ENCODE measurements at places on chromosomes 7 and 10.

- DNase-seq, result no peak
Measured at GRCh38 chr7:69599955-69600709, 1.9 kb downstream of the AUTS2 start.

GRCh38 chr10:126161691-126162090 lies 226.6 kb downstream of the ADAM12 start:
- DNase-seq, result no peak

GRCh38 chr7:55593515-55594318 lies 21.4 kb upstream of the VOPP1 start:
- no peak for DNase-seq

GRCh38 chr10:76946270-76946669 lies 691.3 kb downstream of the KCNMA1 start:
- no peak for DNase-seq

DNA sequence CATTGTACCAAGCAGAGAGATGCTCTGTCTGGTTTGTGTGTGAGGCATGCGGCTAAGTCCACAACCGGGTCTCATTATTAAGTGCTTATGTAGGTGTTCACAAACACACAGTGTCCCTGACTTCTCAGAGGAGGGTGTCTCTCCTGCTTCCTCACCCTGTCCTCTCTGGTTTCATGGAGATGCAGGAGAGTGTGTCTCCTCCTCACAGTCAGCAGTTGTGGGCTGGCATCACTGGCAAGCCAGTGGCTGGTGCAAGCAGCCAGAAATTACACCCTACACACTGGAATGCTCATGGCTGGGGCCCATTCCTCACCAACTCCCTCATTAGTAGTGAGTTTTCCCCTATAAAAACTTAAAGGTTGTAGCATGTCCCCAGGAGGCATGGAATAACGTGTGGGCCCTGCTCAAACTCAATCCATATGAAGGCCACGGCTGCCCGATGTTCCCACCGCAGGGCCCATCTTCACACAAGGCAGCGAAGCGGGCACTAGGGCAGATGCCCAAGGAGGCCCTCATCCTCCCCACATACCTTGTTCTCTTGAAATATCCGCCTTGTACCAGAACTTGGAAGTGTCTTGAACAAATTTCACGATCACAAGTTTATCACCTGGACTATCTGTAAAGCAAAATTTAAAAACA lies 280.1 kb downstream of the TNS3 start:
- no peak for DNase-seq

GRCh38 chr10:26790221-26790995 lies 70.3 kb downstream of the ABI1 start:
- DNase-seq, result no peak

DNA sequence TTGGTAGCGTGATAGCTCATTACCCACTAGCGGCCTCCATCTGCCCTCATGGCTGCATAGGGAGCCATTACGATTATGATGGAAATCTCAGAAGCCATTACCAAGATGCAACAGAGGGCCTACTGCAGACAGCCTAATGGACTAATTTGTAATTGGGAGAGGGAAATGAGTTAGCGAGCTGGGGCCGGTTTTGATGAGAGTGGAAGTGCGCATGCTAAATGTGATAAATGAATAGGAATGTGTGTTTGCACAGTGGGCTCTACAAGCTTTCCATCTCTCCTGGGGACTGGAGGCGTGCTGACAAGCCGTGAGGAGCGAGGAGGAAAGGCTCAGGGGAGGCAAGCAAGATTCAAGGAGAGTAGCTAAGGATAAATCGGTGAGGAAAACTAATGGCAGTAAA lies 644.5 kb upstream of the GALNT17 start:
- no peak for DNase-seq

- DNase-seq, result no peak
Measured at GRCh38 chr7:455110-455928, 64.3 kb downstream of the PDGFA start.

DNA sequence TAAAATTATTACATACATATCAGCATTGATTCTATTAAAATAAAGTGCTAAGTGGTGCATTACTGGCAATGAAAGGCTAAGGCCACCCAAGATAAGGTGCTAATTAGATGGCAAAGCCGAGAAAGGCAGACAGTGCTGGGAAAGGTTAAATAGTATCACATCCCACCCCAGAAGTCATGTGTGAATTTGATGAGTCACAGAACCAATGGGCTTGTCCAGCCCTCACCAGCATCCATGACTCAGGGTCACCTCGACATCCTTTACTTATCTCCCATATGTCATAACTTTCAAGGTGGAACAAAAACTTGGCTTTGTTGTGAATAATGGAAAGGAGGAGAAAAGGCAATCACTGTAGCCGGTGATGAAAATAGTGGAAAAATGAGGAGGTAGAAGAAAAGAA lies 459.1 kb downstream of the PLXNA4 start:
- DNase-seq, result no peak

- no peak for DNase-seq
Measured at GRCh38 chr7:106545275-106545674, 115.7 kb downstream of the CCDC71L start.

DNA sequence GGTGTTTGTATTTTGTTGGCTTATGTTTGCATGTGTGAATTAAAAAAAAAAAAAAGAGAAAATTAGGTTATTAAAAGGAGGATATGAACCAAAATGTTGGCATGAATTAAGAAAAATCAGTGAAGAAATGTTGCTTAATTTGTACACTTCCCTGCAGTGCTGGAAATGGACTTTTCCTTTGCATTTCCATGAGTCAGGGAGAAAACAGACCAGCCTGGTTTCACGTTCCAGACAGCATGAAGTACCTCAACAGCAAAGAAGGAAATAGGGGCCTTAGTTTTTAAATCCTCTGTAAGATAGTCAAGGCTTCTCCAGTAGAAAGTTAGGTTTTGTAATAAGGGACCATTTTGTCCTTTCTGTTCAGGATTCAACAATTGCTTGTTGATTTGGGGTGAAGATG lies 159.7 kb downstream of the CELF2 start:
- DNase-seq, result no peak

- no peak for DNase-seq
Measured at GRCh38 chr7:97006816-97007582, 1.6 kb downstream of the DLX6 start.

DNA sequence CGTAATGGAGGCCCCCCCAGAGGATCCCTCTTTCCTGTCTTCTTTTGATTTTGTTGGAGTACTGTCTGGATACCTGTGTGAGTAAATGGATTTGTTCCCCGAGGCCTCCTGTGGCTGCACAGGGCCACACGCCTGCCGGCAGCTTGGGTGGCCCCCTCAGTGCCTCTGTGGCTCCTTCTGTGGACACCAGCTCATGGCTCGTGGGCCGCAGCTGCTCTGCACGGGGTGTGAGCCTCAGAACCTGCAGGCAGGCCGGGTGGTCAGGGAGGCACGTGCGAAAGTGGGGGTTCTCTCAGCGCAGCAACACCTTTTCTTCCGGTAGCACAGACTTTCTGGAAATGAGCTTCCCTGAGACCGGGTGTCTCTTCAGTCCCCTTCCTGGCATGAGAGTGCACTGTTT lies 70.3 kb downstream of the WDR37 start:
- no peak for DNase-seq

DNA sequence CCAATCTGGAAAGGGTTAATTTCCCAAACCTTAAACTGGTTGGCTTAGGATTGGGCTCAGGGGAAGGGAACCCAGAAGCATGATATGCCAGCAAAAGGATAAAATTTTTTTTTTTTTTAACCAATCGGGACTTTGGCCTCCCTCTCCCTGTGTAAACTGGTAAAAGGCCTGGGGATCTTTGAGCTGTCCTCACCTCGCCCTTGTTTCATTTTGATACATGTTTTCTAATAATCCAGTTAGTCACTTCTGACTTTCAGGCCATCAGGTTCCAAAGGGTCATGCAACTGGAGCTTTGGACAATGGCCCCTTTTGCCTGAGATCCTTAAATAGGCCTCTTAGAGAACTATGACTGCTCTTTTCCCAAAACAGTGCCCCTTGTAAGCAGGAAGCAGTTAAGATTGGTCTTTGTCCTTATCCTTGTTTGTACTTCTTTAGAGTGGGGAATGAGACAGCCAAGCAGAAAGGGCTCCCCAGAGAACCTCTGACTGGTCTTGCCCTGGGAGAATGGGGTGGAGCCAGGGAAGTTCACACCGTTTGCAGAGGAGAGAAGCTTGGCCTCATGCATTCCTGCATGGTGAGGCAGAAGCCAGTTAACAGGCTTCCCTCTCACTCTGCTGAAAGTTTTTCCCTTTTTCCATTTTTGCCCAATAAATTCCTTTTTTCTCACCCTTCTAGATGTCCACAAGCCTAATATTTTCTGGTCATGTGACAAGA lies 424.2 kb upstream of the CNTNAP2 start:
- DNase-seq, result no peak

GRCh38 chr7:132825932-132826835 lies 249.9 kb upstream of the PLXNA4 start:
- no peak for DNase-seq

GRCh38 chr7:148505645-148506375 lies 84.8 kb upstream of the C7orf33 start:
- no peak for DNase-seq

DNA sequence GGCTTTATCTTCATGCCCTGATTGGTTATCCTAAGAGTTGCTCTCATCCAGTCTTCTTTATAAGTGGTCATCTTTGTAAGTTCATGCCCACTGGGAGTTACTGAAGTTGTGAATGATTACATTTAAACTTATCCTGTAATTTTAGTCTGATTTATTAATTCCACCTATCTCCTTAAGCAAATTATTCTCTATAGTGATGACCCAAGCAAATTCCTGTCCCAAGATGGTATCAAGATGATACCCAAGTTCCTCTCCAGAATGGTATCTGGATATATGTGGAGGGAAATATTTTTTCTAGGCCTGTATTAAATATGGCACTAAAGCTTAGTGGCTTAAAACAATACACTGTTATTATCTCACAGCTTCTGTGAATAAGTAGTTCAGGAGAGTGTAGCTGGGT lies 22.6 kb upstream of the VOPP1 start:
- no peak for DNase-seq

GRCh38 chr7:138137423-138138171 lies 61.3 kb downstream of the AKR1D1 start:
- no peak for DNase-seq

DNA sequence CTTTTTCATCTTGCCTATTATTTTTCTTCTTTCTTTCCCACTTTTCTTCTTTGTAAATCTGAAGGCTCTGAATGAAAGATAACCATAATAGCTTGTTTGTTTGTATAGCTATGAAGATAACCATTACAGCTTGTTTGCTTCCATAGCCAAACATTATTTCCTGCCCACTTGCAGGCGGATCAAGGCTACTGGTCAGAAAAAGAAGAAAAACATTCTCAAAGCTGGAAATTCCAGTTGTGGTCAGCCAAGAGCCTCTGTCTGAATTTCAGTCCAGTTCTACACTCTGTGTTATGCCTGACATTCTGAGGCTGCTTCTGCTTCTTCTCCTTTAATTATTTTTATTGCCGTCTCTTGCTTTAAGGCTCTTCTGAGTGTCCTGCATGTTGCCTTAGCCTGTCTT lies 48.9 kb downstream of the TMEM178B start:
- DNase-seq, result no peak

GRCh38 chr7:125645770-125646169 lies 716.1 kb upstream of the POT1 start:
- no peak for DNase-seq

DNA sequence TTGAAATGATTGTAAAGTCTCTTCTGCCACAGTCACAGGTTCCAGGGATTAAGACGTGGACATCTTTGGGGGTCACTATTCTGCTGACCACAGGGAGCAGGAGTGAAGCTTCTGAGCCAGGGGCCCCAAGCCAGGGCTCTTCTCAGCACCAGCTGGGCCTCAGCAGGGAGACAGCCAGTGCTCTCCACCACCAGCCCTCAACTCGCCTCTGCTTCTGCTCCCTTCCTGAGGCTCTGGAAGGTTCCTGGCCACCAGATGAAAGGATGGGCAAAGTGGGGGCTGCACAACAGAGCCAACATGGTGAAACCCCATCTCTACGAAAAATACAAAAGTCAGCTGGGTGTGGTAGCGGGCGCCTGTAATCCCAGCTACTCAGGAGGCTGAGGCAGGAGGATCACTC lies 11.2 kb upstream of the CRYGN start:
- no peak for DNase-seq

DNA sequence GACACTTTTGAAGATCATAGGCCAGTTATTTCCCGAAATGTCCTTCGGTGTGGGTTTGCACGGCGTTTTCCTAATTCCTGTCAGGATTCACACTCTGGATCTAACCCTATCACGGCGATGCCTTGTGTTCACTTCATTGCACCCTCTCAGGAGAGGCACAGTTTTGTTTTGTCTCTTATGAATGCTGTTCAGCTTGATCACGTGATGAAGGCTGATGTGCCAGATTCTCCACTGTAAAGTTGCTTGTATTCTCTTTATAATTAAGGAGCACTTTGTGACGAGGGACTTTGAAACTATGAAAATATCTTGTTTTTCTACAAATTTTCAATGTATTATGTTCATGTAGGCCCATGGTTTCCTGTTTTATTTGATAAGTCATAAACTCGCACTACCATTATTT lies 568.1 kb downstream of the ACTR3B start:
- DNase-seq, result no peak

DNA sequence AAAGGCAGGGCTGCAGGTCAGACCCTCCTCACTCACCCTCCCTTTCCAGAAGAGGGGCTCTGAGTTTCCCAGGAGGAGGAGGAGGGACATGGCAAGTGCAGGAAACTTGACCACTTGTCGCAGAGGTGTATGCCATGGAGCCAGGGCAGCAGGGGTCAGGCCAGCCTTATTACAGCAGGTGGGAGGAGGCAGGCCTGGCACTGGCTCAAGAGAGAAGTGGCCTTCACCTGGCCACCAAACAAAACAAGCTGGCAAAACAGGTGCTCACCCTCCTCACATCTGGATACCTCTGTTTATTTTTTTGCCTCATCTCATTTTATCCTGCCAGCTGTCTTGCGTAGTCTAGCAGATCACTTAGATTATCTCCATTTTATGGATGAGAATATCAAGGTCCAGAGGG lies 12.5 kb downstream of the COL13A1 start:
- DNase-seq, result no peak

DNA sequence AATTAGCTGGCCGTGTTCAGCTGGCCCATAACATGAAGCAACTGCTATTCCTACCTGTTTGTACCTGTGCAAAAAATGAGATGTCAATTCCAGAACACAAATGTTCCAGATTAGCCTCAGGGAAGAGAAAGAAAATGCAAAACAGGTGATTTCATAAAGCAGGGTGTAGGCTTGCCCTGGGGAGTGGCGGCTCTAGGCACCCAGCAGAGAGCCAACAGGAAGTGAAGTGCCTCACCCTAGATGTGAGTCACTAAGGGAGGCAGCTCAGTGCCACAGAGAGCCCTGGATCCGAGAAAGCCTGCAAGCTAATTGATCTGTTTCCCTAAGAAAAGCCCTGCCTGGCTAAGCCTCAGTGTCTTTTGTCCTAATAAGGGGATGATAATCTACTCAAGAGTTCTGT lies 240.0 kb downstream of the ARHGAP21 start:
- peak; percentile 80 for DNase-seq

DNA sequence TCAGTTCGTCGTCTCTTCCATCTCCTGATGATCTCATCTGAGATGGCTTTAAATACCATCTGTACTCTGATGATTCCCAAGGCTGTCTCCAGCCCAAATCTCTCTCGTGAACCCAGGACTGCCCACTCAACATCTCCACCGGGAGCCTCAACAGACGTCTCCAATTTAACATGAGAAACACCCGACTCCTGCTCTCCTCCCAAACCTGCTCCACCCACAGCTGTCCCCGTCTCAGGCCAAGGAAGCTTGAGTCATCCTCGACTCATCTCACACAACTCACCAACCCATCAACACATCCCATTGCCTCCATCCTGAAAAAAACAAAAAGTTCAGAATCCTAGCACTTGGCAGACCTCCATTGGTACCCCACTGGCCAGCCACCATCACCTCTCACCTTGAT lies 29.7 kb upstream of the CALN1 start:
- no peak for DNase-seq

All from NCI-H526 treated with DMSO at 0.1 percent for 48 hours (cell line).